PC-3 (cell line): ENCODE measurements at places on chromosomes 5 and 9. TPM values are rescaled to one million over a fixed set of nuclear protein-coding genes. Genes with fewer than 3 reads are reported as not detected.

The TEK gene
- total RNA-seq = 0.07 TPM in 1 of 2 replicates, not detected in the other

The KCNN2 gene
- total RNA-seq = 0.07 TPM in 1 of 2 replicates, not detected in the other

The SMIM3 gene
- 11.3 and 15.6 TPM in 2 replicates for total RNA-seq

GRCh38 chr5:132294728-132295504, 722 bp downstream of the SLC22A4 start:
- DNase-seq = peak; percentile 82
- H3K4me1 ChIP-seq = peaks cover 19% of the 10 kb centered on the region
- no peaks in the 10 kb centered on the region for H3K27me3 ChIP-seq
- H3K36me3 ChIP-seq = no peaks in the 10 kb centered on the region
- peak overlapping the region; percentile 94 for H3K27ac ChIP-seq

The MCTP1 gene
- 4.8 and 7.5 TPM in 2 replicates for total RNA-seq

The SPACA9 gene
- total RNA-seq = 2.3 and 3.9 TPM in 2 replicates

DNA sequence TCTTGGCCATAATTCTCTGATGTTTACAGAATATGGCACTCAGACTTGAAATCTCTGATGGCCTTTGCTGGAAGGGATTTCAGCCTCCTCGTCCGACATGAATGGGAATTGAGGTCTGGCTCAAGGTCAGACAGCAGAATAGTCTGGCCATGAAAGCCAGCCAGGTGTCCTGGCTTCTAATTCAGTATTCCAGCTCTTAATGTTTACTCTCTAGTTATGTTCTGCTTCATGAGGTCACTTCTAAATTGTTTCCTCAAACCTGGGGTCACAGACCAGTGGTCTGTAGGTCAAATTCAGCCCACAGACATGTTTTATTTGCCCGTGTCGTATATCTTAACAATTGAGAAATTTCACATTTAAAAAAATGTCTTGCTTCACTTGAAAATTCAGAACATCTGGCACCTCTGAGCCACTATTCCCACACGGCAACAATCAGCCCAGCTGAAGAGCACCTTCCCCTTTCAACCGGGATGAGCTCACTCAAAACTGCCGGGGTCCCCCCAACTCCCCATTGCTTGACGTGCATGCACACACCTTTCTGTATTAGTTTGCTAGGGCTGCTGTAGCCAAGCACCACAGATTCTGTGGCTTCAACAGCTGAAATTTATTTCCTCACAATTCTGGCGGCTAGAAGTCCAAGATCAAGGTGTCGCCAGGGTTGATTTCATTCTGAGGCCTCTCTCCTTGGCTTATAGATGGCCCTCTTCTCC, 243.5 kb downstream of the ENC1 start:
- H3K27ac ChIP-seq = no peak overlapping the region
- peaks cover 11% of the 10 kb centered on the region for H3K4me1 ChIP-seq
- no peak for DNase-seq
- H3K4me3 ChIP-seq = no peak overlapping the region

The TNFSF8 gene
- not detected in 2 replicates for total RNA-seq

GRCh38 chr5:134088994-134089560, 25.4 kb upstream of the TCF7 start:
- H3K27me3 ChIP-seq = no peaks in the 10 kb centered on the region
- no peaks in the 10 kb centered on the region for H3K36me3 ChIP-seq
- H3K4me1 ChIP-seq = peaks cover 23% of the 10 kb centered on the region
- no peak for DNase-seq
- no peak overlapping the region for H3K4me3 ChIP-seq

DNA sequence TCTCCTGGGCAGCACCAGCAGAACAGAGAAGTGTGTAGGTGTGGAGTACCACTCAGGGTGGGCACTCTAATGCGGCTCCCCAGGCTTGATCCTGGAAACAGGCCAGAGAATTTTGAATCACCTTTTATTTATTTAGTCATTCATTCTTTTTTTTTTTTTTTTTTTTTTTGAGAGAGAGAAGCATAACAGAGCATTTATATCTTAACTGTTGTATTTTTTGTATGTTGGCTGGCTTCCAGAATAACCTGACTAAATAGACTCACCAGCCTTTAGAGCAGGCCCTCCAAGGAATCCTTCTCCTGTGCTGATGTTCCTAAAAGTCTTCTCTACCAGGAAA, 153.4 kb downstream of the PIK3R1 start:
- no peaks in the 10 kb centered on the region for H3K4me1 ChIP-seq
- no peaks in the 10 kb centered on the region for H3K27me3 ChIP-seq
- H3K4me3 ChIP-seq = no peak overlapping the region
- no peaks in the 10 kb centered on the region for H3K36me3 ChIP-seq
- no peak overlapping the region for H3K27ac ChIP-seq

DNA sequence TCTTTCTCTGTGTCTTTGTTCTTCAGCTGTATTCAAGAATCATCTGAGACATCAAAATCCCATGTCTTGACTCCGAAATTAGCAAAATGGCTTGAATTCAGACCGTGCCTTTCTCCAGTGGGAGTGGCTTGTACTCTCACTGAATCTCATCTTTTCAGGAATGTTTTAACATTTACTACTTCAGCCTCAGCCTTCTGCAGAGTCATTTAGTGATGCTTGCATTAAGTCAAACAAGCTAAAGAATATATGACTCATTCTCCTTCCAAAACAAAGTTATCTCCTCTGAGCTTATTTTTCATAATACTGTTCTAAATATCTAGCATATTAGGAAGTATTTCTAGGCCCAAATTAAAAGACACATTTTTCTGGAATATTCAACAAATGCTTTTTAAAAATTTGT, 205.3 kb downstream of the CDH10 start:
- H3K27me3 ChIP-seq = no peaks in the 10 kb centered on the region
- no peaks in the 10 kb centered on the region for H3K36me3 ChIP-seq
- H3K4me3 ChIP-seq = no peak overlapping the region
- no peaks in the 10 kb centered on the region for H3K4me1 ChIP-seq
- DNase-seq = peak; percentile 4

DNA sequence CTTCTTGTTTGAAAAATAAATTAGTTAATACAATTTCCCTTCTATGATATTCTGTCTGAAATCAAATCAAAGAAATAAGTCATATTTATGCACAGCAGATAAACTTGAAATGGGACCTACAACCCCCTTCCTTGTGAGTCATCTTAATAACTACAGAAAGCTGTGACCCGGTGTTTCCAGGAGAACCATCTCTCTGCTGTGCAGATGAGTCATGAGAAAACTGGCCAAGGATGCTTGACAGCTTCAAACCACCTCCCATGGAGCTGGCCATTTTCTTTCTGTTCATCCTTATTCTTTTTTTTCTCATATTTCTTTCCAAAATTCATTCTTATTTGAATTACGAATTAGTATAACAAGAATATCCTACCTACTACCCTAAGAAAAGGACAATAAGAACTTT, 43.4 kb upstream of the NR4A3 start:
- no peak overlapping the region for H3K4me3 ChIP-seq
- DNase-seq = peak; percentile 78
- peaks cover 6% of the 10 kb centered on the region for H3K4me1 ChIP-seq
- H3K27ac ChIP-seq = no peak overlapping the region
- no peaks in the 10 kb centered on the region for H3K27me3 ChIP-seq

The TTC39B gene
- 1.5 and 2.0 TPM in 2 replicates for total RNA-seq

- H3K4me3 ChIP-seq = no peak overlapping the region
- no peaks in the 10 kb centered on the region for H3K4me1 ChIP-seq
- no peaks in the 10 kb centered on the region for H3K27me3 ChIP-seq
- H3K36me3 ChIP-seq = no peaks in the 10 kb centered on the region
- no peak for DNase-seq
- no peak overlapping the region for H3K27ac ChIP-seq
These were observed 76.4 kb upstream of the CKMT2 start for GRCh38 chr5:81156732-81157131.

DNA sequence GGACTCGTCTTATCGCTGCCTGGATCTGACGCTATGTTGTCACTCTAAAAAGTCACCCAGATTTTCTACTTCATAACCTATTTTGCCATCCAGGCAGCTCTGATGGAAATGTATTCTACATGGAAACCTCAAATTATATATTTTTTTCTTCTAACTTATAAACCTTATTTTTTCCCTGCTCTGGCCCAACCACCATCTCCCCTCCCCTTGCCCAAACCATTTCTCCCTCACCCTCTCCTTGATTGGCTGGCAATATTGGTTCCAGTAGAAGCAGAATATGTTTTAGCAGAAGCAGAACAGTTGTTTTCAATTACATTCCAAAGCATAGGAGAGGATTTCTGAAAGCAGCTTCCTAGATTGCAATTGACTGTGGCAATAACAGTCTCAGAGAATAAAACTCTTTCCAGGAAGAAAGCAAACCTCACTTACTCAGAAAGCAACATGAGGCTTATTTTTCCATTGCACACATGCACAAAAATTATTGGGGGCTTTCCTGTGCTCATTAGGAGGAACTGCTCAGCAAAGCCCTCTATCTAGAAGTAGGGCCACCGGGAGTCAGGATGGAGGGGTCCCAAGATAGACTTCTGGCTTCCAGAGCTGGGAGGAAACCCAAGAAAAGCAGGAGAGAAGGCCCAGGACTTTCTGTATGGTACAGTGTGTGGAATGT, 191.8 kb downstream of the ESM1 start:
- peaks cover 19% of the 10 kb centered on the region for H3K4me1 ChIP-seq
- H3K4me3 ChIP-seq = no peak overlapping the region
- H3K27me3 ChIP-seq = no peaks in the 10 kb centered on the region
- H3K36me3 ChIP-seq = no peaks in the 10 kb centered on the region

GRCh38 chr9:13898957-13899356, 415.0 kb downstream of the NFIB start:
- no peaks in the 10 kb centered on the region for H3K4me1 ChIP-seq
- no peak for DNase-seq
- H3K4me3 ChIP-seq = no peak overlapping the region
- no peak overlapping the region for H3K27ac ChIP-seq
- H3K36me3 ChIP-seq = no peaks in the 10 kb centered on the region

- H3K27ac ChIP-seq = no peak overlapping the region
- H3K27me3 ChIP-seq = no peaks in the 10 kb centered on the region
- peaks cover 16% of the 10 kb centered on the region for H3K4me1 ChIP-seq
- no peaks in the 10 kb centered on the region for H3K36me3 ChIP-seq
These were observed 69.4 kb upstream of the MEF2C start for GRCh38 chr5:88952344-88952743.

DNA sequence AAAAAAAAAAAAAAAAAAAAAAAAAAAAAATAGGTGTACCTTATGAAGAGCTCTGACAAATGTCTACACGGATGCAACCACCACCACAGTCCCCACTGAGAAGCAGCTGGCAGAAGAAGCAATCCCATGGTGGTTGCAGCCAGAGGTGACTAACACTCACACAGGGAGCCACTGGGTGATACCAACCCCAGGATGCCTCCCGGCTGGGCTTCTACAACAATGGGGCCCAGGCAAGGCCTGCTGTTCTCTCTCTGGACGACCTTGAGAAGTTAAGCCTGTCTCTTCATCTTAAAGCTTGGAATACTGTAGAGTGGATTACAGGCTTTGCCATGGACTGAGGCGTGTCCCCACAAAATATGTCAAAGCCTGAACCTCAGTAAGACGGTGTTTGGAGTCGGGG, 104.1 kb downstream of the ROR2 start:
- H3K36me3 ChIP-seq = no peaks in the 10 kb centered on the region
- peaks cover 27% of the 10 kb centered on the region for H3K27me3 ChIP-seq
- no peaks in the 10 kb centered on the region for H3K4me1 ChIP-seq
- H3K4me3 ChIP-seq = no peak overlapping the region
- DNase-seq = no peak

- H3K4me3 ChIP-seq = no peak overlapping the region
- no peak for DNase-seq
- H3K27me3 ChIP-seq = no peaks in the 10 kb centered on the region
- H3K36me3 ChIP-seq = no peaks in the 10 kb centered on the region
- no peak overlapping the region for H3K27ac ChIP-seq
These were observed 73.0 kb upstream of the MPDZ start for GRCh38 chr9:13352451-13352979.

The PCDHB12 gene
- total RNA-seq = 0.15 and 0.63 TPM in 2 replicates

The ENTPD8 gene
- 0.17 TPM in 1 of 2 replicates, not detected in the other for total RNA-seq

- no peak overlapping the region for H3K4me3 ChIP-seq
- no peaks in the 10 kb centered on the region for H3K27me3 ChIP-seq
- no peaks in the 10 kb centered on the region for H3K4me1 ChIP-seq
- no peak overlapping the region for H3K27ac ChIP-seq
- DNase-seq = no peak
- H3K36me3 ChIP-seq = no peaks in the 10 kb centered on the region
These were observed 5.3 kb downstream of the NKD2 start for GRCh38 chr5:1013948-1014301.
